ENCODE measurements at places on chromosomes 2 and 18. TPM values are rescaled to one million over a fixed set of nuclear protein-coding genes. Genes with fewer than 3 reads are reported as not detected.

The FAM237A gene
- total RNA-seq = not detected

The EMILIN2 gene
- 22.4 TPM for total RNA-seq

GRCh38 chr2:65368468-65368867, 63.9 kb downstream of the SPRED2 start:
- no peak overlapping the region for H3K27ac ChIP-seq
- H3K4me1 ChIP-seq = peaks cover 15% of the 10 kb centered on the region
- no peak overlapping the region for H3K4me3 ChIP-seq

- no peaks in the 10 kb centered on the region for H3K4me1 ChIP-seq
- H3K4me3 ChIP-seq = no peak overlapping the region
- H3K27ac ChIP-seq = no peak overlapping the region
- no peaks in the 10 kb centered on the region for H3K27me3 ChIP-seq
- DNase-seq = no peak
Observed at GRCh38 chr2:112342067-112342550, 66.7 kb downstream of the ZC3H6 start.

DNA sequence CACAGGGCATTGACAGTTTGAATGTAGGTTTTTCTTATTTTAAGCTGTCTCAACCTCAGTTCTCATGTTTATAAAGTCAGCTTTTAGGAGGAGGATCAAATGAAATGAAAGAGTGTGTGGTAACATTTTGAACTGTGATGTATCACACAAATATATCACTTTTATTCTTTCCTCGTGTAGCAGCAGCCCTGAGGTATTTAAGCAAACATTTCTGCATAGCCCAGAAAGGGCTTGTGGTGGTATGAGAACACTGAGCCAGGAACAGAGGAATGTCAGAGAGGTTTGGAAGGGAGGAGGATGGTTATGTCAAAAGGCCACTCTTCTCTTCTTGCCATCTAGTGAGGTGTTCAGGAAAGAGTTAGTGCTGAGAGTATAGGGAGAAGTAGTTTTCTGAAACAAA, 150.2 kb downstream of the PARD3B start:
- no peaks in the 10 kb centered on the region for H3K27me3 ChIP-seq
- H3K27ac ChIP-seq = no peak overlapping the region
- no peak overlapping the region for H3K4me3 ChIP-seq
- H3K4me1 ChIP-seq = no peaks in the 10 kb centered on the region
- H3K36me3 ChIP-seq = no peaks in the 10 kb centered on the region

DNA sequence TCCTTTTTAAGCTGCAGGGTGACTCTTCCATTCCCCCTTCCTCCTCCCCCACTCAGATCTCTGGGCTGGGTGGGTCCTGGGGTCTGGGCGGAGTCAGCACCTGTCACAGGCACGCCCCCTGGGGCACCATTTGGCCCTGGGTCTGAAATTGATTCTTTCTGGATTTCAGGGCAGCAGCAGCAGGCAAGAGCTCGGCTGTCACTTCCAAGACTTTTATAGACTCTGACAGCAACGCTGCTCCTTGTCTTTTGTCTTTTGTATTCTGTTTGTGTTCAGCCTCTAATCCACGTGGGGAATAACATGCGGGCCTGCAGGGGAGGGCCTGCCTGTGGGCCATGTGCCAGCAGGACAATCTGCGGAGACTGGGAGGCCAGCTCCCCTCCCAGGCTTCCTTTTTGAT, 3.9 kb downstream of the BOD1L2 start:
- no peak overlapping the region for H3K4me3 ChIP-seq
- no peaks in the 10 kb centered on the region for H3K27me3 ChIP-seq
- DNase-seq = no peak
- H3K4me1 ChIP-seq = no peaks in the 10 kb centered on the region
- H3K27ac ChIP-seq = no peak overlapping the region

DNA sequence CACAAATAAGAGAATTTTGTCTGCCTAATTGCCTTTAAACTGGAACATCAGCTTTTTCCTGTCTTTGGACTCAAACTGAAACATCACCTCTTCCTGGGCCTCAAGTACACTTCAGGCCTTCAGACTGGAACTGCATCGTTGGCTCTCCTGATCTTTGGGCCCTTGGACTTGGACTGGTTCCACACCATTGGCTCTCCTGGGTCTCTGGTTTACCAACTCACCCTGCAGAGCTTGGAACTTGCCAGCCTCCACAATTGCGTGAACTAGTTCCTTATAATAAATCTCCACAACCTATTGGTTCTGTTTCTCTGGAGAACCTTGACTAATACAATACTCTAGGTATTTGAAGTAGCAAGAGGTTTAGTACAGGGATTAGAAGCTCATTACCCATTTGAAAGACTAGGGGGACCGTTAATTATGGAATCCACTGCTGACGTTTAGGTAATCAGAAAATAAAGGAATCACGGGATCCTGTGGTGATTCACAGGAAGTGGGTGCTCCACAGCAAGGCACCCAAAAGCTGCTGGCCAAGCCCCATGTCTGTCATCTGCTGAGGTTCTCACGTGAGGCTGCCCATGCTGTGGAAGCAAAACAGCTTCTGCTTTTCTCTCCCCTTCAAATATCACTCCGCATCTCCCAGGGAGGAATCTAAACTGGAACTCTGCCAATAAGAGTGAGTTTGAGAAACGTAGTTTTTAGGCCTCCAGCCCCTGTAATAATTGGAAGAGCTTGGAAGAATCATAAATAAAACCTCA, 20.0 kb upstream of the SGPP2 start:
- no peaks in the 10 kb centered on the region for H3K27me3 ChIP-seq
- H3K4me1 ChIP-seq = no peaks in the 10 kb centered on the region
- no peaks in the 10 kb centered on the region for H3K36me3 ChIP-seq
- no peak overlapping the region for H3K27ac ChIP-seq

Measured in ascending aorta (tissue), 2 donors.